ENCODE measurements at places on chromosomes 7 and 10. TPM values are rescaled to one million over a fixed set of nuclear protein-coding genes. Genes with fewer than 3 reads are reported as not detected.

Gene PPP1R17
- total RNA-seq = not detected

Gene FAM131B
- total RNA-seq = 0.73 TPM

Gene NACAD
- 6.0 TPM for total RNA-seq

Gene ANKMY2
- total RNA-seq = 21.9 TPM

Gene NKX2-3
- not detected for total RNA-seq

Gene CREB5
- total RNA-seq = 4.8 TPM

Measured in Right ventricle myocardium inferior (tissue), 1 donor.